ENCODE measurements at places on chromosomes 3 and 15.

- no peak overlapping the region for H3K4me3 ChIP-seq
- H3K36me3 ChIP-seq, result no peaks in the 10 kb centered on the region
- peaks cover 2% of the 10 kb centered on the region for H3K4me1 ChIP-seq
- no peak for DNase-seq
- H3K27ac ChIP-seq, result no peak overlapping the region
- H3K27me3 ChIP-seq, result no peaks in the 10 kb centered on the region
Observed at GRCh38 chr3:117355566-117355965, 646.0 kb downstream of the TUSC7 start.

DNA sequence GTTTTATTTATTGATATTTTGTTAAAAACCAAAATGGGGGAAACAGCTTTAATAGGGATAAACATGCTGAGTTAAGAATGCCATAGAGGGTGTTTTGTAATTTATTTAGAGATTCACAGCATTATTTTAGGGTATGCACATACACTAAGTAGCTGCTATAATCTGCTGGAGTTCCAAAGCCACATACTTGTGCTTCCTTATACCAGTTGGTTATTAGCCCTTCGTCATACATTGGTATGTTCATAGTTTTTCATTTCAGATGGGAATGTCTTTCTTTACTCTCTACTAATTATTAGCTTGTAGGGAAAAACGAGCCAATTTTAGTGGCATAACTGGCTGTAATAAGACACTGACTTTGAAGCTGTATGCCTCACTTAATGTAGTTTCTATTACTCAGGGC, 74.9 kb downstream of the PFN2 start:
- H3K27me3 ChIP-seq, result no peaks in the 10 kb centered on the region
- peaks cover 46% of the 10 kb centered on the region for H3K36me3 ChIP-seq
- H3K4me1 ChIP-seq, result peaks cover 10% of the 10 kb centered on the region
- H3K4me3 ChIP-seq, result no peak overlapping the region

DNA sequence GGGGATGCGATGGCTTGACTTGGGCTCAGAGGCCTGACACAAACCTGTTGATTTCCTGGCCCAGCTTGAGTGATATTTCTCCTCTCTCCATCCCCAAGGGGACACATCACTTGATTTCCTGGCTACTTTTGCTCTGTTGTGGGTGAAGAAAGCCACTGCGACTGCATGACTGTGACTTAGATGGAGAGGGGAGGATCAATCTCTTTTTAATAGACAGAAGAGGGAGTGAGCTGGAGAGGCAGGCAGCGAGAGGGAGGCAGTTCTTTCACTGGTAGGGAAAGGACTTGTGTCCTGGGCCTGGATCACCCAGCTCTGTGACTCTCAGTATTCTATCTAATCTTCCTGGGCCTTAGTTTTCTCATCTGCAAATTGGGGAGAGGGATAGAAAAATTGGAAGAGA, 189.8 kb upstream of the RGMA start:
- H3K36me3 ChIP-seq, result no peaks in the 10 kb centered on the region
- peaks cover 12% of the 10 kb centered on the region for H3K27me3 ChIP-seq
- no peak for DNase-seq
- H3K4me1 ChIP-seq, result no peaks in the 10 kb centered on the region
- H3K27ac ChIP-seq, result no peak overlapping the region

- no peaks in the 10 kb centered on the region for H3K36me3 ChIP-seq
- no peak for DNase-seq
- H3K4me1 ChIP-seq, result peaks cover 3% of the 10 kb centered on the region
- H3K27me3 ChIP-seq, result peaks cover 13% of the 10 kb centered on the region
- no peak overlapping the region for H3K4me3 ChIP-seq
- no peak overlapping the region for H3K27ac ChIP-seq
Observed at GRCh38 chr15:39586387-39587095, 5.7 kb downstream of the THBS1 start.

DNA sequence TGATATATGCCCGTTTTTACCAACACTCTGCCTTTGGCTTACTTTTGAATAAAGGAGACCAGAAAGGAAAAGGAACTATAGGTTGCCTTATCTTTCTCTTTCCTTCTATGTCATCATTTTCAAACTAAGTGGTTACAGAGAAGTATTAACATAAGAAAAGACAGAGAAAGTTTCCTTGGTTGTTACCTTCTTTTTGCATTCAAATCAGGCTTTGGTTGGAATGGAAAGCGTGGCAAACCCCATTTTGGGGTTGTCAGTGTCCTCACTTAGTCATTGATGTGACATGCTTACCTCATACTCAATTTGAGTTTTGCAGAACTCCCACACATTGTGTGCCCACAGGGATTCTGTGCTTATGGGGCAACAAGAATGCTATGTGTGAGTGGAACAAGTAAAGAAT, 3.7 kb upstream of the THRB start:
- DNase-seq, result no peak
- peaks cover 16% of the 10 kb centered on the region for H3K4me1 ChIP-seq
- H3K27ac ChIP-seq, result no peak overlapping the region
- H3K36me3 ChIP-seq, result no peaks in the 10 kb centered on the region
- peaks cover 15% of the 10 kb centered on the region for H3K27me3 ChIP-seq
- no peak overlapping the region for H3K4me3 ChIP-seq

GRCh38 chr3:90062016-90062415, 954.6 kb downstream of the EPHA3 start:
- H3K27me3 ChIP-seq, result no peaks in the 10 kb centered on the region
- H3K27ac ChIP-seq, result no peak overlapping the region
- H3K4me3 ChIP-seq, result no peak overlapping the region
- no peaks in the 10 kb centered on the region for H3K36me3 ChIP-seq
- DNase-seq, result no peak
- H3K4me1 ChIP-seq, result no peaks in the 10 kb centered on the region

DNA sequence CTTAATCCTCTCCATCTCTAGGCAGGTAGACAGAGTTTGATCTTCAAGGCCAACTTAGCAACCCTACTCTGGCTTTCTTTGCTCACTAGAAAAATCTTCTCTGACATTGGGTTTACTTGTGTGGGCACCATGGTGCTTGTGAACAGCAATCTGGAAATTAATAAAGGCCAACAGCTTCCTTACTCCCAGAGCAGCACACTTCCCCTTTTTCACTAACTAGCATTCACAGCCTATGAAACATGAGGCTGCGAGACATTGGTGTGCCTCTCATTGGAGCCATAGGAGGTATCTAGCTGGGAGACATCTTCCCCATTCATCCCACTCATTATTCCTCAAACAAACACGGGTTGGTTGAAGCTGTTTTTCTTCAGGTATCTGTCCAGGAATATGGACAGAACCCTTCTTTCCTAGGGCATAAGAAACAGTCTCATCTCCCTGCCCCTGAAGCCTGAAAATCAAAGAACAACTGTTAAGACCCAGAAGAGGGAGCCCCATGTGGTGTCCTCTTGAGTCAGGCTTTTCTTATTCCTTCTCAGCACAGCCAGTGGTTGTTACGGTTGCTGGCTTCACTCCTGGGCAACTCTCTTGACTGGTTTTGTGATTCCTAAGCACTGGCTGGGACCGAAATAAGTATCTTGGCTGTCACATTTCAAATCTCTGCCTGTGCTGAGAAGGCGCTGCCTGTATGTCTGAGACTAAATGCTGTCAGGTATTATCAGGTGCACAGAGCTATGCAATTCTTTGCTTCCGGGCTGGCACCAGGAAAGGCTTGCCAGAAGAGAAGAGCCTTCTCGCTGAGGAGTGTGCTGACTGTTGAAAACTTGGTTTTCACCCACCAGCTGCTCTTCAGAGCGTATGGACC, 194.4 kb downstream of the FEZF2 start:
- DNase-seq, result no peak
- no peaks in the 10 kb centered on the region for H3K4me1 ChIP-seq
- no peaks in the 10 kb centered on the region for H3K36me3 ChIP-seq
- no peak overlapping the region for H3K4me3 ChIP-seq

GRCh38 chr3:39183211-39184080, 8.9 kb downstream of the XIRP1 start:
- H3K4me1 ChIP-seq, result peaks cover 30% of the 10 kb centered on the region
- no peaks in the 10 kb centered on the region for H3K27me3 ChIP-seq
- peak overlapping the region; percentile 69 for H3K27ac ChIP-seq
- H3K4me3 ChIP-seq, result no peak overlapping the region
- no peaks in the 10 kb centered on the region for H3K36me3 ChIP-seq
- DNase-seq, result no peak

GRCh38 chr3:107432646-107433045, 55.4 kb downstream of the CCDC54 start:
- DNase-seq, result no peak
- peaks cover 2% of the 10 kb centered on the region for H3K4me1 ChIP-seq
- H3K27me3 ChIP-seq, result peaks cover 8% of the 10 kb centered on the region

DNA sequence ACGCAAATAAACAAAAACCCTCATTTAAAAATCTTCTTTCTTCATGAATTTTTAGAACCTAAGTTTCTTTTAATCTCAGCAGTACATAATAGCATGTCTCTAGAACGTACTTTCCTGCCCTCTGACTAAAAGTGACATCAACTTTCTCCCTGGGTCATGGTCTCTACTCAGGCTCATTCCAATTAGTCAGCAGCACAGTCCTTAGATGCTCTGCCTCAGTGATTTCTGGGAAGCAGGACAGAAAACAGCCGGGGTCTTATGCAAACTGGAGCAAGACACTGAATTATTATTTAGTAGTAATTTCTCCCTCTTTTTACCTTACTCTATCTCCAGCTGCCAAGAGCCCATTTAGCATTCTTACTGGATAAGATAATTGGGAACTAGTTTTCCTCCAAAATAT, 365.2 kb downstream of the TUSC7 start:
- no peaks in the 10 kb centered on the region for H3K27me3 ChIP-seq
- H3K27ac ChIP-seq, result no peak overlapping the region
- H3K4me1 ChIP-seq, result no peaks in the 10 kb centered on the region
- H3K4me3 ChIP-seq, result no peak overlapping the region

DNA sequence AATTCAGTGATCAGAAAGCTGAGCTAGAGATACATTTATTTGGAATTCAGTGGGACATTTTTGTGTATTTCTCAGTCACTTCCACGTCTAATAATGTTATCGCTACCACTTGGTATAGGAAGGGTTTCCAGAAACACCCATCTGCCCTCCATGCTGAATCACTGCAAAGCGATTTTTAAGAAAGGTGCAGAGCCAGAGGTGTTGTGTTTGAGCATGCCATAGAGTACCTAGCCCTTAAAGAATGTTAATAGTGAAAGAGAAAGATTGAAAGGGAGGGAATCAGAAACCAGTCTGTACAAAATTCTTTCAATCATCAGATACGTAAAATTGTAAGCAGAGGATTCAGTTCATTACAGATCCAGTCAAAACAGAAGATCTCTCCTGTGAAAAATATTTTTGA, 80.1 kb upstream of the ARL6 start:
- H3K4me3 ChIP-seq, result no peak overlapping the region
- no peaks in the 10 kb centered on the region for H3K36me3 ChIP-seq
- no peaks in the 10 kb centered on the region for H3K4me1 ChIP-seq
- H3K27ac ChIP-seq, result no peak overlapping the region

GRCh38 chr3:120142236-120142635, 48.0 kb upstream of the GSK3B start:
- H3K4me1 ChIP-seq, result peaks cover 8% of the 10 kb centered on the region
- H3K27me3 ChIP-seq, result no peaks in the 10 kb centered on the region
- H3K4me3 ChIP-seq, result no peak overlapping the region

DNA sequence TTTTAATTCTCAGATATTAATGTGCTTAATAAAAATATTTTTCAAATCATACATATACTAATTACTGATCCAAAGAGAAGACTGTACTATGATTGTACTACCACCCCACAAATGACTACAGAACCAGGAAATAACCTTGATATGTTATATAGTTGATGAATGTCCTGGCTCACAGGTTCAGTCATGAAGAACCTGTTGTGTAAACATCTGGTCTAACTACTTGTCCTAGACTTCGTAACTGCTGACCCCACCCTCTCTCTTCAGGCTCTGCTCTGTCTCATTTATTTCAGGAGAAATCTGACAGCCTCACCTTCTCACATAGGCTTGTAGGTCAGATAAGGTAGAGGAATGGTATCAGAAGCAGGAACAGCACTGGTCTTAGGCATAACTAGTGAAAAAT, 14.7 kb upstream of the CSTA start:
- no peak overlapping the region for H3K27ac ChIP-seq
- no peak overlapping the region for H3K4me3 ChIP-seq
- peaks cover under 1% of the 10 kb centered on the region for H3K27me3 ChIP-seq

GRCh38 chr15:29089731-29090616, 179.6 kb downstream of the NSMCE3 start:
- H3K27ac ChIP-seq, result peak overlapping the region; percentile 35
- H3K36me3 ChIP-seq, result peaks cover 58% of the 10 kb centered on the region
- DNase-seq, result peak; percentile 32
- H3K4me3 ChIP-seq, result peak overlapping the region; percentile 46
- H3K4me1 ChIP-seq, result peaks cover 47% of the 10 kb centered on the region
- no peaks in the 10 kb centered on the region for H3K27me3 ChIP-seq

GRCh38 chr3:13536432-13536831, 12.5 kb upstream of the FBLN2 start:
- H3K4me3 ChIP-seq, result no peak overlapping the region
- peaks cover 6% of the 10 kb centered on the region for H3K27me3 ChIP-seq
- peaks cover 14% of the 10 kb centered on the region for H3K4me1 ChIP-seq
- H3K27ac ChIP-seq, result no peak overlapping the region
- H3K36me3 ChIP-seq, result peaks cover 7% of the 10 kb centered on the region

- no peaks in the 10 kb centered on the region for H3K4me1 ChIP-seq
- H3K27ac ChIP-seq, result no peak overlapping the region
- H3K4me3 ChIP-seq, result no peak overlapping the region
- no peaks in the 10 kb centered on the region for H3K27me3 ChIP-seq
- DNase-seq, result no peak
- peaks cover 25% of the 10 kb centered on the region for H3K36me3 ChIP-seq
Observed at GRCh38 chr15:89291934-89292438, 42.6 kb downstream of the POLG start.

- H3K36me3 ChIP-seq, result peaks cover 21% of the 10 kb centered on the region
- H3K4me1 ChIP-seq, result peaks cover 4% of the 10 kb centered on the region
- no peak for DNase-seq
- no peaks in the 10 kb centered on the region for H3K27me3 ChIP-seq
- no peak overlapping the region for H3K27ac ChIP-seq
Observed at GRCh38 chr3:126872701-126873342, 110.1 kb upstream of the PLXNA1 start.

DNA sequence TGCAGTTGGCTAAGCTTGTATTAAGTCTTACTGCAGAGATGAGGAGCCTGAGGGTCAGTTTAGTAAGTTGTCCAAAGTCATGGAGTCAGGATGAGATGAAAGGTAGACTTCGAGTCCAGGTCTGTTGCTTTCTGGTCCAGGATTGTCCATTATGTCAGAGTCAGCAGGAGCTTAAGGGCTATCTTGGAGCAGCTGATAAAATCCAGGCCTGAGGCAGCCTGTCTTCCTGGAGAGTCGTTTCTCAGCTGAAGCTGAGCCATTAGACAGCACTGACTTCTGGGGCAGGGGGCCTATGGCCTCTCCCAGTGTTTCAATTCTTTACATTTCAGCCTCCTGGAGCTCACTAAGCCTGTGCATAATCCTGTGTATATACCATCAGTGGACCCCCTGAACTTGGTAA, 219.5 kb upstream of the GAP43 start:
- no peaks in the 10 kb centered on the region for H3K4me1 ChIP-seq
- no peak overlapping the region for H3K27ac ChIP-seq

DNA sequence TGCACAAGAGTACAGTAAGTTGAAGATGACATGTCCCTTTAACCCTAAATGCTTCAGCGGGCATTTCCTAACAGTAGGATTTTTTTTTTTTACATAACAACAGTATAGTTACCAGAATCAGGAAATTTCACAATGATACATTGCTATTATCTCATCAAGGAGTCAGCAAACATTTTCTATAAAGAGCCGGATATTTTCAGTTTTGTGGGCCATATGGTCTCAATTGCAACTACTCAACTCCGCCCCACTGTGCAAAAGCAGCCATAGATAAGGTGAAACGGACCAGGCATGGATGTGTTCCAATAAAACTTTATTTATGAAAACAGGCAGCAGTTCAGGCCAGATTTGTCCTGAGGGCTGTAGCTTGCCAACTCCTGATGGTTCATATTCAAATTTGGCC, 130.6 kb downstream of the SMAD6 start:
- no peak overlapping the region for H3K4me3 ChIP-seq
- peaks cover 24% of the 10 kb centered on the region for H3K4me1 ChIP-seq
- DNase-seq, result no peak
- no peaks in the 10 kb centered on the region for H3K36me3 ChIP-seq
